Stimulated activated CD8-positive, alpha-beta memory T cell treated with anti-CD3 and anti-CD28 coated beads, Interleukin-4, amount 100 ng/mL, for 24 hours (primary cell): ENCODE measurements at places on chromosomes 3 and 15.

DNA sequence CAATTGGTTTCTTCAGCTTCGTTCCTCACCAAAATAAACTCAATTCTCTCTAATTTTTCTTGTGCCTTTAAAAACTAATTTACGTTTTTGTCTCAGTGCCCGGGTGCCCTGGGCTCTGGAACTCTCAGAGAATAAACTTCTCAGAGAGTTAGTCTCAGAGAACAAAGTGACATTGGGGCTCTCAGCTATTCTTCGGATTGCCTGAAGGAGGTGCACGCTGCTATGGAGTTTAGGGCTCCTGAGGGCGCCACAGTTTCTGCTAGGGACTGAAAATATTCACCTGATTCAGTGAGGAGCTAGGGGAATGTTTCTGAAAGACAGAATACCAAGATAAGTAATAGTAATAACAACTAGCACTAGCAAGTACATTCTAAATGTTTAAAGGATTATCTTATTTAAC, 22.7 kb downstream of the ZIC4 start:
- DNase-seq: no peak

DNA sequence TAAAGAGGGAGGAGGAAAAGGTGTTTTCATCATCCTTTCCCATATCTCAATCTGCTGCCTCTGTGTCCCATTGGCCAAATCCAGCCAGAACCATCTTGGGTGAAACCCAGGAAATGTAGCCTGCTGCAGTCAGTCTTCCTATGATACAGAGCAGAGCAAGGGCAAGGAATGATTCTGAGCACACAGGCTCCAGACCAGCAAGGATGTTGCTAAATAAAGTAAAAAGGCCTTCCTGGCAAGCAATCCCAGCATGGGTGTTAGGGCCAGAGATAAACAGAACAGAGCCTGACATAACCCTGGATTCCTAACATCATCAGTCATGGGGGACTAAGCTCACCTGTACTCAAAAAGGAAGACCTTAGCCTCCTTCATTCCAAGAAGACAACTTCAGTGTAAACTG, 90.7 kb upstream of the AGTR1 start:
- DNase-seq: no peak

GRCh38 chr3:187434524-187434923, 66.3 kb downstream of the RTP4 start:
- no peak for DNase-seq

GRCh38 chr15:41689834-41690233, 29.6 kb downstream of the MGA start:
- no peak for DNase-seq

DNA sequence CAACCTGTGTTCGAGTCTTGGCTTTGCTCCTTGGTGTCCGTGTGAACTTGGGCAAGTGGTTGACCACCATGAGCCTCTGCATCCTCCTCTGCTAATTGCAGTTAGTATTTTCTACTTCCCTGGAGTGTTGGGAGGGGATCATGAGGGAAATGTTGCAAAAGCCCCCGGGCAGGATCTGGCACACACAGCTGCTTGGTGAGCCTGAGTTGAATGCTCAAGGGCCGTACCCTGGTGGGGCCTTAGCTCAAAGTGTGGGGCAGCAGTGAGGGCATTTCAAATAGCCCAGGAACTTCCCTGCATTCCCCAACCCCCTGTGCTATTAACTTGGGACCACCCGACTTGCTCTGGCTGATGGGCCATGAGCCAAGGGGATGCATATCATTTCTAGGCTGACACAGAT, 94.9 kb upstream of the SLC6A11 start:
- DNase-seq: no peak

DNA sequence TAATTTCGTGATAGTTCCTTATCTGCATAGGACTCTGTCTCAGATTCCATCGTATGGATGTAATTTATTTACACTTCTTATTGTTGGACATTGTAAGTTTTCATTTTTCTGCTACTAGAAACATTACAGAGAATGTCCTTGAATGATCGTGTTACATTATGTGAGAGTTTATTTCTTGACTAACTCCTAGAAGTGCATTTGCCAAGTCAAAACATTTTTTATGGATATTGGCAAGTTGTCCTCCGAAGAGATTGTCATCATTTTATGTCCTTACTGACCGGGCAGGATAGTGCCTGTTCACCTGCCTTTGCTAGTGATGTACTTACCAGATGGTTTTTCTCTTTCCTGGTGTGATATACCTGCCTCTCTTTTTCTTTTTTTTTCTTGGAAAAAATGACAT, 13.4 kb downstream of the ASB7 start:
- DNase-seq: no peak

- DNase-seq: no peak
Measured at GRCh38 chr3:58633157-58633865, 33.3 kb downstream of the FAM3D start.

GRCh38 chr3:141795276-141795675, 32.1 kb downstream of the GRK7 start:
- peak; percentile 8 for DNase-seq

GRCh38 chr15:79872358-79873017, 24.3 kb downstream of the MTHFS start:
- DNase-seq: no peak

- DNase-seq: no peak
Measured at GRCh38 chr3:10729439-10729838, 86.6 kb upstream of the SLC6A11 start.

DNA sequence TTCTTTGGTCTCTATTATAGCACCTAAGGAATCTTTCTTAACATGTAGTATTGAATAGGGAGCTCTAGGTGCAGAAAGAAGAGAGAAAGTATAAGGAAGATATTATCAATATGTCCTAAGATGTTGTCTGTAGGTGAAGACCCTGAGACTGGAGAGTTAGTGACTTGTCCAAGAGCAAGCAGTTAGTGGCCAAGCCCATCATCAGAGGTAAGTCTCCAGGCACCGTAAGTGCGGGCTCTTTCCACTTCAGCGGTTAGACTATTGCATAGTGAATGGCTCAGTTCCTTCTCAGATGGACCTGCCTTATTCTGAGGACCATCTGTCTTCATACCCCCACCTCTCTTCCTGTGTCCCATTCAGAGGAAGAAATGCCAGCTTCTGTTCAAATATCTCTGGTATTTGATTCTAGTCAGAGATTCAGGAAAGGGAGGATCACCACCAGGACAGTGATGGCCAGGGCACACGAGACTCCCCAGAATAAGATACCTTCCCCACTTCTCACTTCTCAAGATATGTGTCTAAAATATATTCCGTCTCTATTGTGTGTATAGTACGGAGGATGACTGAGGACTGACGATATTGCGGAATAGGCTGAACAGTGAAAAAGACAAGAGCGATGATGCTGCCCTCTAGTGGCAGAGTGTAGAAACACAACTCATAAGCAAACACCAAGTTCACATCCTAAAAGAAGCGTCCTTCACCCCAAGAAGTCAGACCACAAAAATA, 19.1 kb upstream of the ADGRG7 start:
- peak; percentile 22 for DNase-seq

GRCh38 chr3:144590854-144591253, 619.2 kb downstream of the DIPK2A start:
- DNase-seq: no peak

- DNase-seq: no peak
Measured at GRCh38 chr15:65553691-65554090, 23.4 kb downstream of the HACD3 start.

- no peak for DNase-seq
Measured at GRCh38 chr3:196166741-196167140, 44.5 kb downstream of the ZDHHC19 start.

GRCh38 chr3:6326771-6327170, 534.1 kb upstream of the GRM7 start:
- DNase-seq: no peak

- no peak for DNase-seq
Measured at GRCh38 chr3:73603762-73604171, 21.0 kb downstream of the PDZRN3 start.

GRCh38 chr15:60970246-60971170, 258.6 kb downstream of the RORA start:
- DNase-seq: no peak

GRCh38 chr3:185881926-185882325, 55.9 kb downstream of the TRA2B start:
- no peak for DNase-seq

- DNase-seq: no peak
Measured at GRCh38 chr15:26804063-26804804, 31.4 kb upstream of the GABRB3 start.

GRCh38 chr3:52038227-52038626, 18.1 kb downstream of the DUSP7 start:
- no peak for DNase-seq

- no peak for DNase-seq
Measured at GRCh38 chr15:69895202-69895601, 202.5 kb downstream of the TLE3 start.

GRCh38 chr15:80991421-80991820, 1.8 kb upstream of the MESD start:
- DNase-seq: no peak

GRCh38 chr3:194092881-194093301, 43.1 kb upstream of the HES1 start:
- no peak for DNase-seq
